ENCODE measurements at places on chromosomes 16 and 17.
A peak's percentile ranks its signal among the peaks of the same experiment; 100 is the strongest.

DNA sequence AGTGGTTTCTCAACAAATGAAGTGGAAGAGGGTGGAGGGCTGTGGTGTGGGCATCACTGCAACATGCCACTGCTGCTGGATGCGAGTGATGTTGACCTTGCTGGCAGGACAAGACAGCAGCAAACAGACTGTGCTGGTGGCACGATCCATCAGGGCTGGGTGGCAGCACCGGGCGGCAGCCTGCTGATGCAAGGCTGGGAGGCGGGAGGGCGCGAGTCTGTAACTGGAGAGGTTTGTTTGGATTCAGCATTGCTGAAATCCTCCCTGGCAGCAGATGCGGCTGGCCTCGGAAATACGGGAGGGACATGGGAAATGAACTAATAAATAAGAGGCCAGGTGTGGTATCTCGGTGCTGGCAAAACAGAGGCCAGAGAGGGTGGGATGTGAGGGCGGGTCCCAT, 224.2 kb downstream of the ENGASE start:
- no peak for DNase-seq

GRCh38 chr16:55981557-55981956, 106.4 kb upstream of the CES5A start:
- DNase-seq: no peak

- DNase-seq: no peak
Measured at GRCh38 chr16:11093572-11094074, 149.3 kb downstream of the CLEC16A start.

- DNase-seq: no peak
Measured at GRCh38 chr17:74217037-74217730, 3.8 kb downstream of the TTYH2 start.

GRCh38 chr16:67425061-67425460, 5.9 kb upstream of the HSD11B2 start:
- DNase-seq: no peak

DNA sequence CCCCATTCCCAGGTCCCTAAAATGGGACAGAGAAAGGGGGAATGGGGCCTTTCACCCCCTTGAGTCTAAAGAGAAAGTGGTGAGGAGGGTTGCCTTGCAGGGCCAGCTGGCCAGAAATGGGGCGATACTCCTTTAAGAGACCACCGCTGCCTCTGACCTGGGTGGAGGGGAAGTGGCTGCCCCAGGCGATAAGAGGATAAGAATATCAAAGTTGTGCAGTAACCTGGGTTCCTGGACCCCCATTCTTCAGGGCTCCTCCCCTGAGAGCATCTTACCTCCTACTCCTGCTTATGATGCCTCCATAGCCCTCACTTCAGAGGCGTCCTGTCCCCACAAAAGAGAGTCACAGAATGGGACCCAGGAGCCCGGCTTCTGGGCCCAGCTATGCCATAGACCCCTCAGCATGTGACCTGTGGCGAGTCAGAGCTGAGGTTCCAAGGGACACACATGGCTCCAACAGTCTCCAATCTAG, 5.2 kb upstream of the TSPOAP1 start:
- no peak for DNase-seq

- DNase-seq: no peak
Measured at GRCh38 chr16:2690852-2691251, 8.5 kb downstream of the KCTD5 start.

GRCh38 chr17:12603566-12603965, 62.1 kb upstream of the MYOCD start:
- no peak for DNase-seq

DNA sequence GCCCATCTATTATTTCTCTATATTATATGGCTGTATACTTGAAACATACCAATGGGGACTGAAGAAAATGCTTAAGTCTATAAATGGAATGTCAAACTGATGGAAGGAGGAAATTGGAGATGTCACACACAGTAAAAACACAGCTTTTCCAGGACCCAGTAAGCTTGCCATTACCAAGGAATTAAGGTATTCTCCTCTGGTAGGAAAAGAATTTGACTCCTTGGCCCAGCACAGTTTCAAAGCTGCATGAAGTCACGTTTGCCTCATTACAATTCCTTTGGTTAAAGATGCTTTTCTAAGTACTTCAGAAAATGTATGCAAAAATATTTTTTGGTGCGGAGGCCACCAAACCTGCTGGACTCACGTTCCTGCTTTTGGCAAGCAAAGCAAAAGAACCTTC, 48.5 kb downstream of the CDH13 start:
- no peak for DNase-seq

GRCh38 chr17:19378416-19379360, at the start of gene MAPK7:
MAPK7 (plus strand) TSS chr17:19378498; CDS start chr17:19378901, 403 bp downstream.
- DNase-seq: no peak

DNA sequence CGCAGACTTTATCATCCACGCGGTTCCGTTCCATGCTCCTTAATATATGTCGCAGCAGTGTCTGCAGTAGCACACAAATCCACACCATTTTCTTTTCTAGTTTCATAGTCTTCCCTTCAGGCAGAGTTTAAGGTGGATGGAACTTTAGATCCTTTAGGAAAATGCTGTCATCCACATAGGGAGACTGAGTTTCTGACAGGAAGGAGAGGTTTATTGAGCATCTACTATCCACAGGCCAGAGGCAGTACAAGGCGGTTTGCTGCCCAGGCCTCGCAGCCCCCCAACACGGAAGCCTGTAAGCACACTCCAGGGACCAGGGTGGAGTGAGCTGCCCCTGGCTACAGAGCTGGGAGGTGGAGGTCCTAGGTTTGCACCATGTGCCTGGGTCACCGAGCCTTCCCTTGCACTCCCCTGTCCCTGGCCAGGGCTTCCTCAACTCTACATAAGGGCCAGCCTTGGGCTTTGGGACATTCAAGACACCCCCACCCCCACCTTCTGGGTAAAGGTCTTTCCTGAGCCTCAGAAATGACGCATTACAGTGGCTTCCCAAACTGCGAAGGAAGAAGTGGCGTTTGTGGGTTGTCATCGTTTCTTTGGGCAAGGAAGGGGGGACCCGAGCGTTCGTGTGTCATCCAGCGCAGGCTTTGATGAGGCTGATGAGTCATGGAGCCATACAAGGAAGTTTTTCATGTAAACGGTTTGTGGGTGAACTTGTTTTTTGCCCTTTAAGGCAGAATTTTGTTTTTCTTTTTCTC, 146.5 kb upstream of the PLCG2 start:
- DNase-seq: peak; percentile 62

GRCh38 chr17:44197980-44198720, 1.5 kb downstream of the ATXN7L3 start:
- no peak for DNase-seq

- DNase-seq: no peak
Measured at GRCh38 chr17:61568219-61569072, 22.6 kb downstream of the NACA2 start.

DNA sequence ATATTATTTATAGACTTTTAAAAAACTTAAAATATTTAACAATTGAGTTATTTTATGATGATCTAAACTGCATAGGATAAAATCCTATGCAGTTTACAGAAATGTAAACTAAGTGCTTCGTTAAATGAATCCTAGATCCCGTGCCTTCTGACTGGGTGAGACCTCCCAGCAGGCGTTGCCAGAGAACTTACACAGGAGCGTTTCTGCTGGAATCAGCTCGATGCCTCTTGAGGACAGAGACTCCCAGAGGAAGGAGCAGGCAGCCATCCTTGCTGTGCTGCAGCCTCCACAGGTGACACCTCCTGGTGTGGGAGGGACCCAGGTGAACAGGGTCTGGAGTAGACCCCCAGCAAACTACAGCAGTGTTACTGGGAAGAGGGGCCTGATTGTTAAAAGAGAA, 160.4 kb downstream of the WWOX start:
- no peak for DNase-seq

DNA sequence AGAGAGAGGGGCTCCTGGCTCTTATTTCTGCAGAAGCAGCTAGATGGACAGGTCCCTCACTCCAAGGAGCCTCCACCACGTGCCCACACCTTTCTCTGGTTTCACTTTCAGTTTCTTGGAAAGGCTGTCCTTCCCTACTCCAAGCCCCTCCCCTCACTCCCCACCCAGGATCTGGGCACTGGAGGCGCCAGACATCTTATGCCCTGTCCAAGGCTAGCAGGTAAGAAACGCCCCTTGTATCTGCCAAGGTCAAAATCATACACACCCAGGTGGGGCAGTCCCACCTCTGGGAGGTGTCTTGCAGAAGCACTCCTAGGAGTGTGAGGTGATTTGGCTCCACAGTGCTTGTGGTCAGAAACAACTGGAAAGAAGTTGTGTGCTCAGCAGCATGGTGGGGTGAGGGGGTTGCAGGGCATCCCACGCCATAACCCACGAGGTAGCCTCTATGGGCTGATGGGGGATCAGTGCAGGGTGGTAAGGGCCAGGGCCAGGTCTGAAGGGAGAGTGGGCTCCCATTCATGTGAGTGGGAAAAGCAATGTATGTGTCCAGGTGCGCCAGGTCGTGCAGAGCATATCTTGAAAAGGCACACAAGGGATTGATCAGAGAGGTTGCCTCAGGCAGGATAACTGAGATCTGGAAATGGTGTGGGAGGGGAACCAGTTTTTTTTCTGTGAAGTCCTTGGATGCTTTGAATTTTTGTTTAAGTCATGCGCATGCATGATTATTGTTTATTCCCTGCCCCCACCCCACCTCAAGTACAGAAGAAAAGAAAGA, 31.8 kb upstream of the PRM1 start:
- no peak for DNase-seq

Data from stimulated activated CD4-positive, alpha-beta T cell treated with anti-CD3 and anti-CD28 coated beads, TNF-alpha, amount 100 ng/mL, for 1 hour (primary cell).